ENCODE measurements at places on chromosomes 6 and 20.

DNA sequence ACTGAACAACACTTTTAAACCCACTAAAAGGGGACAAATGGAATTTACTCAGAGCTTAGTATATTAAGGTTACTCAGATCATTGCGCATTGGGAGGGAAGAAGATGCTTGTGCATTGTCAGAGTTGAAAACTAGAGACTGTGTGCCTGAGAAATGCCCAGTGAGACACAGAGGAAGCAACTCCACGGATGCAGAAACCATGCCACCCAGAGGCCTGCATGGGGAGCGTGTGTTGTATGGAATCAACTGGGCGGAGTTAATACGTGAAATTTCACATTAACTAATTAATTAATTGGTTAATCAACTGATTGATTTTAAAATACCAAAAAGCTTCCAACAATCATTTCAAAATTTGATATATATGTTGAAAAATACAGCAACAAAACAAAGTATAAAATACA is 391.6 kb downstream of the PLCB1 start:
- DNase-seq, result no peak

- DNase-seq, result no peak
Observed at GRCh38 chr6:53086302-53086701, 21.1 kb downstream of the FBXO9 start.

- no peak for DNase-seq
Observed at GRCh38 chr20:20367575-20368417, at the start of gene INSM1. TSS of gene INSM1 (plus strand) at chr20:20368104. CDS start at chr20:20368268, 164 bp downstream.

- DNase-seq, result no peak
Observed at GRCh38 chr20:44247586-44248409, 690 bp downstream of the GDAP1L1 start.

DNA sequence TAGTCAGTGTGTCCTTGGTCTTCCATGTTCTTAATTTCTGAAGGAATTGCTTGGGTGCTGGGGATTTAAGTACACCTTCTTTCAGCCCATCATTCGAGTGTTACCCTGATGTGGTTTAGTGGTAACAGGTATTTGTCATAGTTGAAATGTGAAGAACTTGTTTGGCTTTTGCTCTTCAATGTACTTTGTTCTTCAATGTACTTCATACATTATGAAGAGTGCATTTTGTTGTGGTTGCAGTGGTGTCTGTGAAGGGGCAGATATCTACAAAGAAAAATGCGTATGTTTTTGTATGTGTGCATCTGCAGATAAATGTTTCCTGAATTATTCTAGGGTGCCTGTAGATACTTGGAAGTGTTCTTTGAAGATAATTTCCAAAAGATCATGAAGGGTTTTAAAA is 111.2 kb upstream of the SUPT3H start:
- no peak for DNase-seq

All from stimulated activated CD8-positive, alpha-beta memory T cell treated with anti-CD3 and anti-CD28 coated beads, Interleukin-7, amount 100 ng/mL, for 4 hours (primary cell).